NAMALWA (cell line): ENCODE measurements at places on chromosomes 7 and 10.

DNA sequence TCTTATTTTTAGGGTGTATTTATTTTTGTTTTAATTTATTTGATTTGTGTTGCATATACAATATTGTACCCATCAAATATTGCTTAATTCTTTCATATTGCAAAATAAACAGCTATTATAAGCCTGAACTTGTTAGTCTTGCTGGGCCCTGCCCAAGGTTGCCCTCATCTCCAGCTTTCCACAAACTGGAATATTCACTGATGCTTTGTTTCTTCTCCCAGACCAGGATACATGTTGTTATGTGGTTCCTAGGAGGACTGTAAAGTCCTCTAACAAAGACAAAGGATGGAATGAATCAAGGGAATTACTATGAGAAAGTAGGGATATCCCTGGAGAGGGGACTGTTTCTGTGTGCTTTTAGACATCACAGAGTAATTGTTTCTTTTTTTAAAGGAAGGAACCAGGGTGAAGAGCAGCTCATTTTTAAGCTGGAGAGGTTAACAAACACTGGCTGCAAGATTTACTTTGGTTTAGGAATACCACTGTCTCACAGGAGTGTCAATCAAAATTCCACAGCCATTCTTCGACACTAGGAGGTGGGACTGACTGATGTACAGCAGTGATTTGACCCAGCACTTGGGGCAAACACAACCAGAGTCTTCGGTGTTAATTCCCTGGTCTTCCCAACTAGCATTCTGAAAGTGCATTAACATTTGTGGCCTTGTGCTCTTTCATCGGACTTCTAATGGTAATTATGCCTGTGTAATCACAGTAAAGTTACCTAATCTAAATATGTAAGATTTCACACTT, 14.8 kb upstream of the CD36 start:
- DNase-seq: no peak

DNA sequence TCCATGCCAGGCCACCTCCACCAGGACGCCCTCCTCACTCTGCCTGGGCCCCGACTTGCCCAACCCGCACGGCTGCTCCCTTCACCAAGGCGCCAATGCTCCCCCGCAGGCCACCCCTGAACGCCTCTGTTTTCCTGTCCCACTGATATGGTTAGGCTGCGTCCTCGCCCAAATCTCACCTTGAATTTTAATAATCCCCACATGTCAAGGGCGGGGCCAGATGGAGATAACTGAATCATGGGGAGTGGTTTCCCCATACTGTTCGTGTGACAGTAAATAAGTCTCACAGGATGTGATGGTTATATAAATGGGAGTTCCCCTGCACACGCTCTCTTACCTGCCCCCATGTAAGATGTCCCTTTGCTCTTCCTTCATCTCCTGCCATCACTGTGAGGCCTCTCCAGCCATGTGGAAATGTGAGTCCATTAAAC, 29.8 kb downstream of the RSU1 start:
- DNase-seq: no peak

- DNase-seq: no peak
Measured at GRCh38 chr7:75758491-75758890, 13.5 kb downstream of the CCL26 start.

GRCh38 chr10:79142064-79142491, 73.3 kb downstream of the ZMIZ1 start:
- DNase-seq: no peak

GRCh38 chr7:137978464-137979237, 23.2 kb downstream of the CREB3L2 start:
- no peak for DNase-seq

- no peak for DNase-seq
Measured at GRCh38 chr10:102800611-102801335, 36.4 kb downstream of the CYP17A1 start.

GRCh38 chr7:157394246-157395191, 57.7 kb downstream of the DNAJB6 start:
- no peak for DNase-seq

- peak; percentile 96 for DNase-seq
Measured at GRCh38 chr7:106022193-106022821, 59.2 kb downstream of the CDHR3 start.

- DNase-seq: no peak
Measured at GRCh38 chr10:108187408-108188012, 1023.0 kb upstream of the SORCS1 start.

DNA sequence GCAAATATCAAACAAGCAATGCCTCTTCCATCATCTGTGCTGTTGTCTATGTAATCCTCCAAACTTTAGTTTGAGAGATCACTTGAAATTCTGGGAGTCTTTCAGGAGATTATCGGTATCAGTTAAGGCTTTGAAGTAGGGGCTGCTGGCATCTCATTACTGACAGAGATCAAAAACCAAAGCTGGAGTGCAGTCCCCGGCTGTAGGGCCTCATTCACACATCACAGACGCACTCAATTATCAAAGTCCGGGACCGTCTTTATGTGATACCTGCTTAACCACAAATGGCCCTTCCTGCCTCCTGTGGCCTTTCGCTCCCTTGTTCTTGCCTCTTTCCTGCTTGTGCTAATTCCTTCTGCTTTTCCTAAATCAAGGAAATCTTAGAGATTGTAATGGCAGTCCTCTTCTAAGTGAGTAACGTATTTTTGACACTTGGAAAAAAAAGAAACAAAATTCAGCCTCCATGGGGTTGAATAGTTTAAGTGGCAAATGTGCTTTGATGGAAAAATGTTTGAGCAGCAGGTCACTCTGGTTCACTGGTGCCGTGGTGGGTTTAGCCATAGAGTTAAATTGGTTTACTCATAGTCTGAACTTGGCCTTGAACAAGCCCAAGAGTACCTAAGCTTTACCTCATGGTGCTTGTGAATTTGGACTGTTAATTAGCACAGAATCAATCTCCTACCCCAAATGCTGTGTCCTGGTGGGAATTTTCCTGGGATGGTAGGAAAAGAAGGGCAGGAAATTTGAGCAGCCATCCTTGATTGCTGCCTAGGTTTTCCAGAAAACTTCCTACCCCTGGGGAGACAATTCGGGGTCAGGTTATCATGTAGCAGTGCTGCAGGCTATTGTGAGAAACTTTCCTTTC, 178.9 kb upstream of the LYZL1 start:
- no peak for DNase-seq

GRCh38 chr10:28327491-28327880, 24.6 kb upstream of the MPP7 start:
- no peak for DNase-seq

GRCh38 chr7:46461334-46461777, 540.3 kb upstream of the IGFBP3 start:
- DNase-seq: no peak

GRCh38 chr10:114431414-114432135, 27.3 kb upstream of the AFAP1L2 start:
- DNase-seq: no peak

DNA sequence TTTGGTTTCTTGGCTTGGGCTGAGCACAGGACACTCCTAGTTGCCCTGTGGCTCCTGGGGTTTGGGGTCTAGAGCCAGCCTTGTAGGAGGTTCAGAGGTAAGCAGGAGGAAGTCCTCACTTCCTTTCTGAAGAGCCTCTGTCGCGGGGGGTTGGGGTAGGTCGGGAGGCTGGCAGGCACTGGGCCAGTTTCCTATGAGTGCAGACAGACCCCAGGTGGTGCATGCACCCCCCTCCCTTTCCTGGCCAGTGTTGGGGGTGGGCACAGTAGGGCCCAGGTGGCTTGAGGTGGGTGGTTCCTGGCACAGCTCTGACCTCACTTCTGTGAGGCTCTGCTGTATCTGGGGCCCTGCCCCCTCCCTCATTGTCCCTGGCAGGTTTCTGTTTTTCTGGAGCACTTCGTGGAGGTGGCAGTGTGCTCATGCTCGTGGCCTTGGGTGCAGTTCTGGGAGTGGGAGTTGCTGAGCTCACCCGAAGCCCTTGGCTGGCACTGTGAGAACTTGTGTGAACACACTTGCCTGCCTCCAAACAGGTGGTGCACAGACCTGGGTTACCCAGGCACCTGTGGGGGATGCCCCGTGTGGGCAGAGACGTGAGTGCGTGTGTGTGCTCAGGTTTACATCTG, 1.8 kb downstream of the PALD1 start:
- DNase-seq: peak; percentile 50

- DNase-seq: no peak
Measured at GRCh38 chr7:56811081-56811480, 321.2 kb downstream of the ZNF479 start.

DNA sequence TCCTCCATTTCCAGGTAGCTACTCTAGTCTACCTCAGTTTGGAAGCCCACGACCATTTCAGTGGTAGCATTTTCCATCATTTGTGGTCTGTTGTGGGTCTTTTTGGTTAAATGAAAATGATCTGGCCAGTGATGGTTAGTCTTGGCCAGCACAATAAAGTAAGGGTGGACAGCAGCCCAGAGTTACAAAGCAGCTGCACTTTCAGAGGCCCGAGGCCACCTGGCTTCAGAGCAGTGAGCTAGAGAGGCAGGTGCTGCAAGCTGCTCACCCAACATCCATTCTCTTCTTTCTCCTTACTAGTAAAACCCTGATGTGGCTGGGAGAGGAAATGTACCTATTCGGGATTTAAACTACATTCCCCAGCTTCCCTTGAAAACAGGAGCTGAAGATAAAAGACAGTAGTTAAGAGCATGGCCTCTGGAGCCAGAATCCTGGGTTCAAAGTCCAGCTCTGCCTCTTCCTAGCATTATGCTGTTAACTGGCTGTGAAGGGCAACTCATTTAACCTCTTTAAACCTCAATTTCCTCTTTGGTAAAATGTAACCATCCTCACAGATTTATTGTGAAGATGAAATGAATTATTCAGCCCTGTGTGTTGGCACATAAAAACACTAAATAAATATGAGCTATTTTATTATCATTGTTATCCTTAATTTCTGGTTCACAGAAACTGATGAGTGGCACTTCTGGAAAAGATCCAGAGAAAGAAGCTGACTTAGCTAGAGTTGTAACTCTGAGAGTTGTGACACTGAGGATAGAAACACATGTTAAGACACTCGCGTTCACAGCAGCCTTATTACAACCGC, 517.4 kb downstream of the PARD3 start:
- DNase-seq: no peak

GRCh38 chr7:74306004-74306729, 17.0 kb downstream of the CLIP2 start:
- no peak for DNase-seq

DNA sequence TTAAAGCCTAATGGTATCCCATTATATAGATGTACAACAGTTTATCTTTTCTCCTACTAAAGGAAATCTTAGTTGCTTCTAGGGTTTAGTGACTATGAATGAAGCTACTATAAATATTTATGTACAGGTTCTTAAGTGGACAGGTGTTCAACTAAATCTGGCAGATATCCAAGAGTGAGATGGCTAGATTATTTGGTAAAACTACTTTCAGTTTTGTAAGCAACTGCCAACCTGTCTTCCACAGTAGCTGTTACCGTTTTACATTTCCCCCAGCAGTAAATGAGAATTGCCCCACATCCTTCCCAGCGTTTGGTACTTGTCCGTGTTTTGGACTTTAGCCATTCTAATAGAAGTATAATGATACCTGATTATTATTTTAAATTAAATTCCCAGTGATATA, 144.9 kb upstream of the MAGI2 start:
- no peak for DNase-seq

DNA sequence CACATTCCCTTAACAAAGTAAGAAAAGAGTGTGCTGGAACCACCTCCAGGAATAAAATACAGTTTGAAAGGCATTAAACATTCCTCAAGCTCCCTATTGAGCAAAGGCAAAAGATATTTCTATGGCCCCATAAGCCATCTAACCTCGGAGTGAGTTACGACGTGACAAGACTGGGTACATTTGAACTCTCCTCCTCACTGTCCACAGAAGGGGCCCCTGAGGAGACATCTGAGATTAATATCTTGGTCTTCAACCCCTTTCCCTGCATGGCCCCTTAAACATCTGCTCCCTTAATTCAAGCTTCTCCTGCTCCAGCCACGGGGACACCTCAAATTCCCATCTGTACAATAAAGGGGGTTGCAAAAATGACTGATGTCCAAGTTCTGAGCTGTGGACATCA, 526 bp downstream of the GIMAP1 start:
- DNase-seq: no peak

DNA sequence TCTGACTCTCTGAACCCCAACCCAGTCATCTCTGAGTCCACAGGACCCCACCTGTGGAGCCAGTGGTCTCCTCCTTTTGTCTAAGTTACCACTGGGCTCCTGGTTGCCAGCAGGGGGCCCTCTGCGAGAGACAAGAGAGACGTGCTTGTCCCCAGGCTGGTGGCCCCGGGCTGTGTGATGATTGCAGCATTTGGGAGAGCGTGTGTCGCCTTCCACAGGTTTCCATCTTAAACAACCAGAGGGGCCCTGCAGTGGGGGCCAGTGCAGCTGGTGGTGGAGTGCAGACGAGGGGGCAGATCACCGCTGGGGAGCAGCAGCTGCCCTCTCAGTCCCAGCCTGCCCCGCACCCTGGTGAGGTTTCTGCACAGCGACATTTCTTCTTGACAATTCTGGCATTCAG, 122.4 kb upstream of the PPP2R2D start:
- no peak for DNase-seq

GRCh38 chr10:47451273-47451997, 32.5 kb downstream of the ANXA8 start:
- DNase-seq: no peak

GRCh38 chr7:97174303-97174702, 56.8 kb downstream of the SDHAF3 start:
- no peak for DNase-seq

DNA sequence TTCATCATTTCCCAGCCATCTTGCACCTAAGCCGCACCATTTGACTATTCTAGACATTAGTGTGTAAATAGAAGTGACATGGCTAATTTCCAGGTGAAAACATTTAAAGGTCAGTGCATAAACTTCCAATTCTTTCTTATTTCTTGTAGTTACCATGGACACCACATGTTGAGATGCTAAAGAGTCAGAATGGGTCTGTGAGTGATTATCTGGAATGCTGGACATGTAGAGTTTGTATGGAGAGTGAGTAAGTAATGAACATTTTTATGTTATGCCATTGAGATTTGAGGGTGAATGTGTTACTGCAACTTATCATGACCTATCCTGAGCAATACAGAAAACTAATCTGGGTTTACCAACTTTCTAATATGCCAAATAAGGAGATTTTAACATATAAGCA, 60.4 kb downstream of the MEOX2 start:
- DNase-seq: no peak

GRCh38 chr7:139940866-139941265, 111.8 kb downstream of the TBXAS1 start:
- DNase-seq: no peak

GRCh38 chr10:132685101-132685891, 100.7 kb downstream of the NKX6-2 start:
- DNase-seq: peak; percentile 23

DNA sequence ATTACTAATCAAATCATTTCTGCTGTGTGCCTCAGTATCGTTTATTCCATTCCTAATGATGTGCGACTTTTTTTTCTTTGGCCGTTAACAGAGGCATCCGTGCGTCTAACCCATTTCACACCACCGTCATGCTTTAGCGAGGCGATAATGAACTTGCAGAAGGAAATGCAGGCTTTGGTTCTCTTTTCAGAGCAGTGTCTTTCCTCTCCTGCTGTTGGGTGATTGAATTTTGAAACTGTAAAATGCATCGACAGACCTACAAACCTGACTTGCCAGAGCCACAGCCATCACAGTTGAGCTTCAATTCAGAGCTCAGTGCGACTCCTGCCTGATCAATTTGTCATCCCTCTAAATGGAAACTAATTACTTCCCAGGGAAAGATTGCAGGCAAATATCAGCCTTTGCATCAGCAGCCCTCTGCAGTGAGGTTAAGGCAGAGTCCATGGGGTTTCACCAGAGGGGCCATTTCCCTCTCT, 486.0 kb upstream of the GALNT17 start:
- DNase-seq: no peak

GRCh38 chr10:75245354-75246250, 9.8 kb upstream of the COMTD1 start:
- DNase-seq: no peak
